ENCODE measurements at places on chromosomes 12 and 14.

- DNase-seq = no peak
These were observed 1120.8 kb upstream of the TMEM132C start for GRCh38 chr12:127145929-127146789.

DNA sequence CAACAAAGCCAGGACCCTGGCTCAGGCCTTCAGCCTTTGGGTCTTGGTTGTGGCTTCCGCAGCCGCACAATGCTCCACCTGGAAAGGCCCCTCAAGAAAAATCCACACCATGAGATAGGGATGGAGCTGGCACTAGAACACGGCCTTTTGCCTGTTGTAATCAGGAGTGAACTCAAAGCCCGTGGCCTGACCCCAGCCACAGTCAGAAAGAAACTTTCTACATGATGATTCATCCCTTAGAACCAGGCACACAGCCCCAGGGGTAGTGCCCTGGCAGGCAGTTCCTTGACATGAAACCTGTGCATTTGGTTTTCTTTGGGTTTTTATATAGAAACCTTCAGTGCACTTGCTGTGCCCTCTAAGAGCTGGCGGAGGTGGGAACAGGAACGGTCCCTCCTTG lies 5.1 kb downstream of the CLMN start:
- DNase-seq = no peak

- DNase-seq = peak; percentile 12
These were observed 3.6 kb upstream of the CLEC4E start for GRCh38 chr12:8544295-8544694.

DNA sequence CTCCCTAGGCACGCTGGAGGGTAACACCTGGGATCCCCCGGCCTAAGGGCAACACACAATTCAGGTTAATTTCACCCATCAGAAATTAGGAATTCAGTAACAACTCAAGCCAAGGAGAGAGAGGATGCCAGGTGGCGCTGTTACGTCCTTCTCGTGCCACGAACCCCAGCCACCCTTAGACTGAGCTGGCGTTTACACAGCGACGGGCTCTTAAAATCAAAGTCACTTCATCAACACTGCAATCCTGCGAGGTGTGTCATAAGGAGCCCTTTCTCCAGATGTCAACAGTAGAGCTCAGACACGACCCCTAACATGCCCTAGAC lies 110.6 kb upstream of the TMEM132D start:
- peak; percentile 39 for DNase-seq

- DNase-seq = no peak
These were observed 2.9 kb upstream of the TDRD9 start for GRCh38 chr14:103925316-103925715.

DNA sequence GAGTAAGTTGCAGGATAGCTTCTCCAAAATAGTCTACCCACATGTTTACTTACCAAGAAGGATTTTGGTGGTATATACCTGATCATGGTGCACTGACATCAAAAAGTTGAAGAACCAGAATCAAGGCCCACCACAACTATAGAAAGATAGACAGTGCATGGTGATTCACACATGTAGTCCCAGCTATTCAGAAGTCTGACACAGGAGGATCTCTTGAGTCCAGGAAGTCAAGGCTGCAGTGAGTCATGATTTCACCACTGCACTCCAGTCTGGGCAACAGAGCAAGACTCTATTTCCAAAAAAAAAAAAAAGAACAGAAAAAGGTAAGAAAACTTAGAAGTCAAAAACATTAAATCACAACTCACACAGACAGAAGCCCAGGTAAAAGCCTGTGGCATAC lies 422.2 kb upstream of the FOXG1 start:
- no peak for DNase-seq

- no peak for DNase-seq
These were observed 181.6 kb downstream of the CHST11 start for GRCh38 chr12:104638218-104638850.

GRCh38 chr14:97618917-97619690 lies 821.9 kb downstream of the VRK1 start:
- no peak for DNase-seq

DNA sequence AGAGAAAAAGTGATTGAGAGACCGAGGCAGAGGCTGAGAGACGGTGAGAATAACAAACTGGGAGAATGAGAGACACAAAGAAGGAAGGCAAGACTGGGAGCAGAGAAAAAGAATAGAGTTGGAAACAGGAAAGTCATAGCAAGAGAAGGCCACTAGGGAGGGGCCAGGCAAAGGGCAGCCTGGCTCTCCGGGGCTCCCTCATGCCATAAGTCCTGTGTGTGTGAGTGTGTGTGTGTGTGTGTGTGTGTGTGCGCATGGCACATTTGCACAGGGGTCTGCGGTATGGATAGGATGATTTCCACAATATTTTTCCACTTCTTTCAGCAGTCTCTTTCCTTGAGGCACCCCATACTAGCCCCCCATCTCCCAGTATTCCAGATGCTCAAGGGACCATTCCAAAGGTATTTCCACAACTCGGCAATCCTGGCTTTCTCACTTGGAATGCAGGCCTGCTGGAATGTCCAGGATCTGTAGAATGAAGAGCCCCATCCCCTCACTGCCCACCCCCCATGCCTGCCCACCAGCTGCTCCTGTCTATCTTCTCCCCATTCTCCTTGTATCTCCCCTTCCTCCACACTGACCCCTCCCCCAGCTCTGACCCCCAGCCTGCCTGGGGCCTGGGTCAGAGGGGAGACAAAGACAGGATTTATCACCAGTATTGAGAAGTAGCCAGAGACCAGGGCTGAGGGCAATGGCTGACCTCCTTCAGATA lies 9.0 kb downstream of the GPR84 start:
- DNase-seq = no peak

DNA sequence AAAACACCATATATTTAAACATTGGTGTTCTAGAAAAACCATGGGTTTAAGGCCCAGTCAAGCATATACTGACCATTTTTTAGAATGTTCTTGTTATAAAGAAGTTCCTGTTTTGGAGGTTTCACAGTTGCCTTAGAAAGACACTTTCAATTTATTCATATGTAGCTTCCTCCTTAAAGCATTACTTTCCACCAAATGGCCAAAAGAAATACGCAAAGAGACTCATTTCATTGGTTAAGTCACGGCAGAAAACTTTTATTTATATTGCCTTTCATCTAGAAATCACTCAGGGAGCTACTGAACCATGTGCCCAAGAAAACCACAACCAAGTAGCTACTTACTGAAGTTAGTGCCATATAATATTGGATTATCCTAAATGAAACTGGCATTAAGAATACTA lies 40.0 kb downstream of the MYBPC1 start:
- DNase-seq = no peak

GRCh38 chr12:106776897-106777296 lies 2.4 kb downstream of the RIC8B start:
- DNase-seq = no peak

GRCh38 chr12:104460973-104461698 lies 4.4 kb downstream of the CHST11 start:
- DNase-seq = no peak

DNA sequence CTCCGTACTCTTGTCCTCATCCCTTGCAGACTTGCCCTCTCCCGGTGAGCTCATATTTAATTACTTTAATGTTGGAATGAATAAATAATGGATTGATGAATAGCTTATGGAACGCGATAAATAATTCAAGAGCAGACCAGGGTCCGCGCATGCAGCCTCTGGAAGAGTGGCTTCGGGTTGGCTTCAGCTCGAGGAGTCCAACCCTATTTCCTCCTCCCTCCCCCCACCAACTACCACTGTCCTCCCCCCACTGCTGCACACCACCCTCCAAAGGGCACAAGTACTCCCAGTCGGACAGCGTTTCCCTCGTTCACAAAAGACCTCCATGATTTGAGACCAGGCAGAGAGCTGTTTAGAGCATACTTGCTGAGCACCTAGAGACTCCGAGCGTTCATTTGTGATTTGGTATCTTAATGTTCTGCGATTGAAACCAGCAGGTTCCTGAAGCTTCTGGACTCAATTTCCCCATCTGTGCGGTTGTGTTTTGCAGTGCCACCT lies 647 bp upstream of the SIX1 start:
- DNase-seq = peak; percentile 66

DNA sequence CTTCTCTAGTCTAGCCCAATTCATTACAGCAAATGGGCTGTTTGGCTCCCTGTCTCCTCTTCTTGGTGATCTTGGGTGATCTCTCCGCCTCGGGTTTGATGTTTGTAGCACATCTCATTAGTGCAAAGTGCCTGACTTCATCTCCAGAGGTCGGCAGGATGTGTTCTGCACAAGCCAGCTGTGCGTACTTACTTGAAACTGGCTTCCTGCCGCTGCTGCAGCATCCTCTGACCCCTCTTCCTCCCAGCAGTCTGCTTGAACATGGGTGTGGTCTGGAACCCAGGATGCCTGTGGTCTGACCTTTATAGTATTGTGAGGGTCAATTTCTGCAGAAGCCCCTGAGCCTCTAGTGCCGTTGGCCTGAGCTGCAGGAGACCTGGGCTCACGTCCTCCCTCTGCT lies 99.2 kb downstream of the BEGAIN start:
- peak; percentile 46 for DNase-seq

GRCh38 chr14:62002642-62003041 lies 240.4 kb downstream of the SNAPC1 start:
- DNase-seq = no peak

DNA sequence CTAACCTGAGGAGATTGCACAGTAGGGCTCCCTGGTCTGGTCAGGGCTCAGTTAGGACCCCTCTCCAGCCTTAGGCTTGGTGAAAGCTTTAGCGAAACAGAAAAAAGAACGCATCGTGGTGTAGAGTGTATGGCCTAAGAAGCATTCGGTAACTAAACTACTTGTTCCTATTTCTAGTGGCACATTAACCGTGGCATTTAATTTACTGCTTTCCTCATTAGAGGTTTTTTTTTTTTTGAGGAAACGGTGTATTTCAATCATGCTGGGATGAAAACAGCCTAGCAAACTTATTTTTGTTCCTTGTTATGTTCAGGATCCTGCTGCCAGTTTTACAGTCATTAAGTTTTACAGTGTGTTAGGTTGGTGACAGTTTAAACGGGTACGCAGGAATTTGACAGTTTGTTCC lies 518 bp upstream of the OSBPL8 start:
- DNase-seq = no peak

- no peak for DNase-seq
These were observed 18.1 kb downstream of the SSH1 start for GRCh38 chr12:108839018-108839889.

DNA sequence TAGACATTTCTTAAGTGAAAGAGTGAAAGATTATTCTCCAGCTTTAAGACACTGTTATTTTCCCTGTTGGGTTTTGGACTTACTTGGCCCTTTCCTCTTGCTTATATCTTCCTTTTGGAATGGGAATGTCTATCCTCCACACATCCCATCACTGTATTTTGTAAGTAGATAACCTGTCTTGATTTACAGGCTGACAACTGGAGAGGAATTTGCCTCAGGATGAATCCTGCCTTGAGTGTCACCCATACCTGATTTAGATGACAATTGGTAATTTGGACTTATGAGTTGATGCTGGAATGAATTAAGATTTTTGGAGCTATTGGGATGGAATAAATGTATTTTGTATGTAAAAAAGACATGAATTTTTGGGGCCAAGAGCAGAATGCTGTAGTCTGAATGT lies 74.2 kb upstream of the KICS2 start:
- DNase-seq = no peak

GRCh38 chr14:99257122-99257672 lies 14.8 kb downstream of the BCL11B start:
- no peak for DNase-seq

DNA sequence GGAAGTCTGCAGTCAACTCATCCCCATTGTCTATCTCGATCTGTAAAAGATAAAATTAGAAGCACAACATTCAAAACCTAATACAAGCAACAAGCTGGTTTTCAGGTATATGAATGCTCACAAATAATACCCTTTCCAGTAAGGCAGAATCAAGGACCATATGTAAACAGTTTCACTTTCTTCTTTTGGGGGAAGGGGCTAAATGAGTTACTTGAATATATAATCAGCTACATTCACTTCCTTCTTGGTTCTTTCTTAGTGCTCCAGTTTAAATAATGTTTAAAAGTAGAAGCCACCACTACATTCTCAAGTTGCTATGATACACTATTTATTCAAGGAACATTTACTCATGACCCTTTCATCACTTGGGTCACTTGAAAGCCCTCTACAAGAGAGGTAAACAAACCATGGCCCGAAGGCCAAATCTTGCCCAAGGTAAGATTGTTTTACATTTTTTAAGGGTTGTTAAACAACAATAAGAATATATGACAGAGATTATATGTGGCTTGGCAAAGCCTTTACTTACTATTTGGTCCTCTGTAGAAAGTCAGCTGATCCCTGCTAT lies 10.3 kb downstream of the TWF1 start:
- no peak for DNase-seq

DNA sequence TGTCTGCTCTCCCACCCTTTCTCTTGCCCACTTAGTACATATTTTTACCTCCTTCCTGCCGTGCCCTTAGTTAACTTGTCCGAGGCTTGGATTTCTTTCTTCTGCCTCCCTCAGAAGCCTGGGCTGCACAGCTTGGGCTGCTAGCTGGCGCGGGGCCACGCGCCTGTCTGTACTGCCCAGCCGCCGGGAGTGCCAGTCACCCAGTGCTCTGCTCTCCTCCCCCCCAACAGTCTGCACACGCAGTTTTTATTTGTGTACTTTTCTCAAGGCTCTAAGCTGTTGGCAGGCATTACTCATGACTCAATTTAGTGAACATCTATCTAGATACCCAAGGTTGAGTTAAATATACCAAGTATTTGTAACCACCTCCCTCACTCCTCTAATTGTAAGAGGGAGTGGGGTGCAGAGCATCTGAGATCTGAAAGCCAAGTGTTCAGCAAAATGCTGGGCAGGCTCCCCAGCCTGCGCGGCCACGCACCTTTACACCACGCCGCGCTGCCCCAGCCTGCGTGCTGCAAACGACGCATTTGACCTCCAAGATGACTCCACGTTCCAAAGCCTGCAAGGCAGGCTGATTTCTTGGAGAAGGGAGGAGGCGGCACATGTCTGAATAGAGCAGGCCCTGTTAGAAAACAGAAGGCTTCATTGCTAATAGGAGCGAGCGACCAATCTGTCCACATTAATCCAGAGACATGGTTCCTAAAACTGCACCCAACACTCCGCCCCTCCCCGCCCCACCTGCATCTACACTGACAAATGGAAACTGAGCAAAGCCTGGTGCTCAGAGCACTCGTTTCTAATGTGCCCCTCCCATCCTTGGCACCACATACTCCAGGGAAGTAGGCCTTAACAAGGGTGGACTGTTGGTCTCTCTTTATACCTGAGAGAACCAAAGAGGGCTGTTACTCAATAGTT lies 18.2 kb upstream of the CACNA2D4 start:
- DNase-seq = no peak
